Fibroblast of skin of left quadriceps (primary cell): ENCODE measurements at places on chromosomes 3 and 15.

- DNase-seq: no peak
These were observed 22.4 kb upstream of the TGFBR2 start for GRCh38 chr3:30583973-30584372.

DNA sequence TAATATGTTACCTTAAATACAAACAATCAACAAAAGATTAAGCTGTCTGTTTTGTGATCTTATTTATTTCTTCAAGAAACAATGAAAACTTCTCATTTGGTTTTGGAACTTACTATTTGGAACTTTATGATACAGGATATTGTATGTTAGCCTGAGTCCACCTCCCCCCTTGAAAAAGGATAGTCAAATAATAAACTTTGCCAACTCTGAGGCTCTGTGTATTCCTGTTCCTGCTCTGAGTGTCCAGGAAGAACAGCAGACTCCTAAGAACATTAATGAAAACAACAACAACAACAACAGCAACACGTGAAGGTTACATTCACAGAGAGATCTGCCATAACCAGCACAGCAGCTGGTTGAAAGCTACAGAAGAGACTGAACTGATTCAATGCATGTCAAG, 108.1 kb upstream of the AADACL2 start:
- DNase-seq: no peak

DNA sequence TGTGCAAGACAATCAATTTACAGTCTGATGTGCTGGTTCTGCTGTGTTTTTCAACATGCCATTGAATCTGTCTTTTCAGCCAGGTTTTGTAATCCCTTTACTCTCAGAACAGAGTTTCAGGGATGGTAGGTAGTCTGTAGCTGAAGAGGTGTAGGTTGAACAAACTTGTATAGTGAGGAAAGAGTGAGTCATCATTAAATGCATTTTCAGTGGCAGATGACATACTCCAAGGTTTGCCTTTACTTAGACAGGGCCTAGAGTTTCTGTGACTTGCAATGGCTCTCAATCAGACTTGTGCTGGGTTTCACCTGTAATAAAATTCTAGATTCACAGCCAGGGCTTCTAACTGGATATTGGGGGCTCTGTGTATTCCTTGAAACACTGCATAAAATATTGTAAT, 94.6 kb downstream of the CYP19A1 start:
- DNase-seq: no peak

DNA sequence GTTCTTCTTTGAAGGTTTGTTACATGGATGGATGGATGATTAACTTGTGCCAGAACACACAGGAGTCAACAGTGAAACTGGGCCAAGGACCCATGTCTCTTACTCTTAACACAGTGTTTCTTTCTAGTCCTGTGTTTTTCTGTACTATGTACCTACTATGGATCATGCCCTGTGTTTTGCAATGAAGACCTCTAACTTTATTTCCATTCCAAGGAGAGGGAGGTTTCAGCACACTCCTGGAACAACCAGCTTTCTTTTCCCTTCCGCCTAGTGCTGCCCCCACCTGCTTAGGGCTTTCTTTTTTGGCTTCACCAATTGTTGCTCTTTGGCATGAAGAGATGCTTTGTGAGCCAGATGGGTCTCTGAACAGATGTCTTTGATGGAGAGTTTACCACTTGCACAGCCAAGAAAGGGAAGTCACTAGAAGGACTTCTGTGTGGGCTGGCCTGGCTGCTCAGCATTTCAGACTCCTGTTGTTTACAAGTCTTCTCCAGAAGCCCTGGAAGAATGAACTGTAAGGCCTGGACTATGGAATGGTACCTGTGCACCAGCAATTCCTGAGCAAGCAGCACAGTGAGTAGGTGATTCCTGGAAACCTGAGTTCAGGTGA, 44.5 kb downstream of the SNAPC5 start:
- DNase-seq: no peak

DNA sequence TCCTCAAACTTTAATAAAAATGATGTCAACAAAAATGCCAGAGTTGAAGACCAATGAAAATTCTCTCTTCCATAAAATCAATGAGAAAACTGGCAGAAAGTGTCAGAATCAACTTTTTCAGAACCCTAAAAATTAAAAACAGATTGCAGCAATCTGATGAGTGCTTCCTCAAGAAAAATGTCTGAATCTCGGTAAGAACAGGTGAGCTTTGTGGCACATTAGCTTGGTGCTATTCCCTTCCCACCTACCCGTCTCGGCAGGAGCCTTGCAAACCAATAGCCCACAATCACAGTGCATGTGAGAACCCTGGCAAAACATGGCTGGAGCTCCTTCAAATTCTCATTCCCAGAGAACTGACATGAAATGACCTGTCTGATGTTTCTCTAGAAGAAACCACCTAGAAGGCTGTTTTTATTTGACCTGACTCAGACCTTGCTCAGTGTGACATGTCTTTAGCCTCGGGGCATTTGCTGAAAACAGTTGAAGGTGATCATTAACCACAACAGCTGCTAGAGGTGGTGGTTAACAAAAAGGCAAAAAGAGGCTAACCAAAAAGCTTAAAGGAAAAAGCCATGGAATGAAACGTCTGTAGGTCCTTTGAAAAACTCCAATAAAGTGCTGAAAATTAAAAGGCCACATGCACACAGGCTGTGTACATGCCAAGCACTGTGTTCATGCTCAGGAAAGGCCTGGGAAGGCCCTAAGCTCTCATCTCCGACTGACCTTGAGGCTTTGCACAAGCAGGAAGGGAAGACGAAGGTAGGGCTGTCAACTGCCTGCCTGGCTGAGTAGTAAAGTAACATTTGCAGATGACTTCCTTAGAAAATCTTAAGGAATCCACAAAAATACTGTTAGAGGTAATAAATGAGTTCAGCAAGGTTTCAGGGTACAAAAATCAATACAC, 253.0 kb upstream of the NSMCE3 start:
- no peak for DNase-seq

DNA sequence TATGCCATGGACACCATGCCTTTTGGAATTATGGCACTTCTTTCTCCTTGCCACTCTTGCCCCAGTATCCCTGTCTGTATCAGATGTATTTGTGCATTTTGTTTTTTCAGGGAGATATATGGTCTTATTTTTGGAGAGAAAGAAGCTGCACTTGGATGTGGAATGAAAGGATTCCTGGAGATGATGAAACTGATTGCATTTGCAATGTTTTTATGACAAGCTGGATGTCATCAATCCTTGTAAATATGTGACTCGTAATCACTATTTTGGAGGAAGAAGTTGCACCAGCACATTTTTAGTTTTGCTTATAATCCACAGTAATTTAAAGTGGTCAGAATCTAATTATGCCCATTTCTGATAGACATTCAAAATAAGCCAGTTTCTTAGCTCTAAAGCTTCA, 165.0 kb downstream of the NR1D2 start:
- peak; percentile 59 for DNase-seq

DNA sequence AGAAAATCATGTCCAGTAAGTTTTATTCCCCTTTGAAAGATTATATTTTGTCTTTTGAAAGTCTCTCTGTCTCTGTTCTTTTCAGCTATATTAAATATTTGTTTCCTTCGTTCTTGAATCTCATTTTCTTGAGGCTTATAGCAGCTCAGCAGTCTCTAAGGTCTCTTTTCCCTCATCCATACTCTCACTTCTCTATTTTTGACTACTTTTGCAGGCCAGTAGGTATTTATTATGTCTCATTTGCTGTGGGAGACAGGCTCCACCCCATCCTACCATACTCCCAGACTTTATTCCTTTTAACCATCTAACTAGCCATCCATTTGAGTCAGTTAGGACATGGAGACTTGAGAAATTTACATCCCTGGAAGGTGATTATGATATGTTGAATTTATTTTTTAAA, 71.0 kb downstream of the FILIP1L start:
- DNase-seq: no peak

- no peak for DNase-seq
These were observed 24.3 kb downstream of the CD200R1L start for GRCh38 chr3:112822064-112823055.

- peak; percentile 49 for DNase-seq
These were observed 902 bp upstream of the ZCWPW2 start for GRCh38 chr3:28347374-28348264.

DNA sequence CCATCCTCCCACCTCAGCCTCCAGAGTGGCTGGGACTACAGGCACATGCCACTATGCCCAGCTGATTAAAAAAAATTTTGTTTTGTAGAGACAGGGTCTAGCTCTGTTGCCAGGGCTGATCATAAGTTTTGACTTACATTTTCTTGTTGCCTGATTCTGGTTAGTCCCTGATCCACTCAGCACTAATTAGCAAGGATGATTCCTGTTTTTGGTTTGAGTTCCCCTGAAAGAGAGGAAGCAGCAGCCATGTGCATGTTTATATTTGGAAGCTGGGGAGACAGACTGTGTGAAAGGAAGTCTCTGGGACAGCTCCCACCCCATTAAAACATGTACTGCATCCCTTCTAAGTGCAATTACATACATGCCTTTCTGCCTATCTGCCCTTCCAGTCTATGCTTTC, 3.6 kb upstream of the NCK1 start:
- no peak for DNase-seq

- no peak for DNase-seq
These were observed 330.9 kb downstream of the ERC2 start for GRCh38 chr3:56137415-56137814.

GRCh38 chr3:143627336-143627735, 220.9 kb downstream of the SLC9A9 start:
- DNase-seq: no peak

DNA sequence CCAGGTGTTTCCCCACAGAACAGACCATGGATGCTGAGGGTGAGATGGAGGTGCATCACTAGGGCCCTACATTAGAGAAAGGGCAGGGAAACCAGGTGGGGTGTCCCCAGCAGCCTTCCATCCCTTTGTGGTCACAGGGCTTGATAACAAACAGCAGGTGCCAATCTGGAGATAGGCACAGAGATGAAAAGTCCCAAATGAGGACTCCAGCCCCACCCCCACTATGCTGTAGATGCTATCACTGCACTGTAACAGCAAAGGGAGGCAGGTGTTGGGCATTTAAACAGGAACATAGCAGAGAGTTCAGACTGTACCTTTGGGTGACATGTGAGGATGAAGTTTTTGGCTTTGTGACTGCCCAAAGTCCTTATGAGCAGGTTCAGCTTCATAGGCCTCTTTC, 21.4 kb downstream of the IL20RB start:
- DNase-seq: no peak

- DNase-seq: no peak
These were observed 36.7 kb upstream of the ATP10A start for GRCh38 chr15:25899870-25900269.

- no peak for DNase-seq
These were observed 268.5 kb downstream of the PLCL2 start for GRCh38 chr3:17153209-17153608.

DNA sequence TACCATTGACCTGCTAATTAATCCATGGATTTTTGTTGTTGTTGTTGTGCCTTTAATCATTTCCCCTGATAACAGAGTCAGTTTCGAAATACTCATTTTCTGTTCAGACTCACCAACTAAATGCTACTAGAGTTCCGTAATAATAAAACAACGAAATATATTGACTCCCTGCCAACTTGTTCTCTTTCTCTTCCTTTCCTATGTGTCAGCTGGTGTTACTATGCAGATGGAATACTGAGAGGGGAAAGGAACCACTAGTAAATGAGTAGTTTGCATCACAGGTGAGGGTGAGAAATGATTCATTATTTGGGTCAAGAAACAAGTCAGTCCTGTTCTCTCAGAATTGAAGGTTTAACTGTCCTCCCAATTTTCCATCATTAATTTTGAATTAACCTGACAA, 1027.3 kb downstream of the TUSC7 start:
- no peak for DNase-seq

DNA sequence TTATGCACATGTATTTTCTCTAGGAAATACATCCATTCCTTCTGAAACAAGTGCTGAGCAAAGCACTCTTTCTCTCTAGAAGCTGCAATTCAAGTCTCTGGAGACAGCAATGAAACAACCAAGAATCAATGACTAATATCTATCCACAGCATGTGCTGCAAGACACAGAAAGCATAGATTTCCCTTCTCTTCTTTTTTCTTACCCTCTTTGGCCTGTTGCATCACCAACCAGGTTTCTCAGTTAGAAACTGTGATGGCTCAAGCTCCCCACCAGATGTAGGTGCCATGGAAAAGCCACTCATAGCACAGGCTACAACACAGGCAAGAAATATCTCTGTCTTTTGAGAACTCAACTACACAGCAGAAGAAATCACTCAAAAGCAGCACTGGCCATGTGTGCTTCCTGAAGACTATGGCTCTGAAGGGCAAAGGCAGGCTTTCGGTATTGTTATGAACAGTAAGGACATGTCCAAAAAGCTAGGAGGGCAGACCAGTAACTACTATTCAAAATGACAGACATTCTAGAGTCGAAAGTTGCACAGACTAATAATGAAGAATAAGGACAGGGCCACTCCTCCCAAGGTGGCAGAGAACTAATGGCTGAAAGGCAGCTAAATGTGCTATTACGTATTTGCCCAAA, 15.5 kb downstream of the ZDHHC3 start:
- DNase-seq: peak; percentile 8

GRCh38 chr3:142098964-142099363, 50.4 kb downstream of the TFDP2 start:
- no peak for DNase-seq

GRCh38 chr15:43518197-43518761, 871 bp downstream of the MAP1A start:
- no peak for DNase-seq

DNA sequence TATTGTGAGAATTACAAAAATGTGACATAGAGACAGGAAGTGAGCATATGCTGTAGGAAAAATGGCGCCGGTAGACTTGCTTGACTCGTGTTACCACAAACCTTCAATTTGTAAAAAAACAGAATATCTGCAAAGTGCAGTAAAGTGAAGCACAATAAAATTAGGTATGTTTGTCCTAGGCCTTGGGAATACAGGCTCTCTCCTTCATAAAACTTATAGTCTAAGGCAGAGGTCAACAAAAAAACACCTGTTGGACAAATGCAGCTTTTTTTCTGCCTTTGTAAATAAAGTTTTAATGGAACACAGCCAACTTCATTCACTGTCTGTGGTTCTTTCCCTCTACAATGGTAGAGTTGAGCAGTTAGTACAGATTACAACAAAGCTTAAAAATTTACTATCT, 216.8 kb upstream of the SATB1 start:
- no peak for DNase-seq

DNA sequence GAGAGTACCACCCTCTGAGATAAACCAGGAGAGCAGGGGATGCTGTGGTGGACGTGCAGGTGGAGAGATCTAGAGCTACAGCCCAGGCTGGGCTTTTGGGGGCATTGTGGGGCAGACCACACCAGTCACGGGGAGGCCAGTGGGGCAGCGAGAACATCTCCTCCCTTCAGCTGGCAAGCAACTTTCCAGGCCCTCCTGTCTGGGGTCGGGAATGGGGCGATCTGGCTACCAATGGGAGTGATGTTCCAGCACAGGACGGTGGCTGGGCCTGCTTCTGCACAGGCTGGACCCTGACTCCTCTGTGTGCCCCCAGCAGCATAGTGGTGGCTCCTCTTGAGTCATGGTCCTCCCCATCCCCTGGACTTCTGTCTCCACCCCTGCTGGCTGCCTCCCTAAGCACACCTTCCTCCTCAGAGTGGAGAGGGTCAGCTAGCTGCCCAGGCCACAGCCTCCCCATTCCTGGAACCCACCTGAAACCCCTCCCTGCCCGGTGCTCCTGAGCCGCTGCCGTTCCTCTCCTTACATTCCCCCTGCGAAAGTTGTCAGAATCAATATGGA, 16.1 kb downstream of the IRAK2 start:
- no peak for DNase-seq

- DNase-seq: no peak
These were observed 2.8 kb upstream of the ISG20 start for GRCh38 chr15:88636050-88636449.
